ENCODE measurements at places on chromosomes 5 and 9.

- DNase-seq = no peak
These were observed 41.5 kb downstream of the SECISBP2 start for GRCh38 chr9:89359751-89360261.

DNA sequence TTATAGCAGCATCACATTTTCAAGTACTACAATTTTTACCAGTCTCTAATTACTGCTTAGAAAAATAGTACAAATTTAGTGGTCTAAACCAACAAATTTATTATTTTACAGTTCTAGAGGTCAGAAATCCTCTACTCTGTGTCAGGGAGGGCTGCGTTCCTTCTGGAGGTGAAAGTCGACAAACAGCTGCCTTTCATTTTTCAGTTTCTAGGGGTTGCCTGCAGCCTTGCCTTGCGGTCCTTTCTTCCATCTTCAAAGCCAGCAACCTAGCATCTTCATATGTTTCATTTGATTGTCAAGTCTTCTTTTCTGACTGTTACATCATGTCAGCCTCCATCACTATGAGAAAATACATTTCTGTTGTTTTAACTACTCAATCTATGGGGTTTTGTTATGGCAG, 1022.1 kb downstream of the CDH18 start:
- DNase-seq = no peak

GRCh38 chr9:27499451-27499850, 24.6 kb upstream of the IFNK start:
- DNase-seq = no peak

DNA sequence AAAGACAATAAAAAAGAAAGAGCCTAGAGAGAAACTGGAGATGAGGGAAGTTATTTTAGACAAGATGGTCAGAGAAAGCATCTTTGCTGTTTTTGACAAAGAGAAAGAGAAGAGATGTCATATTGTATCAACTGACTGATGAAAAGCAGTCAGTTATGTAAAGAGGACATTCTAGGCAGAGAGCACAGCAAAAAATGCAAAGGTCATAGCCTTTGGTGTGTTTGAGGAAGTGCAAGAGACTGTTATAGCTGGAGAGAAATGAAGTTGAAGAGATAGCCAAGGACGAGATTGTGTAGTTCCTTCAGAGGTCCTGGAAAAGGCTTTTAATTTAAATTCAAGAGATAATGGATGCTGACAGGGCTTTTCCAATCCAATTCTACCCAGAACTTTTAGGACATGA, 342.4 kb downstream of the RASEF start:
- DNase-seq = no peak

- no peak for DNase-seq
These were observed 11.8 kb downstream of the GLIS3 start for GRCh38 chr9:4287886-4288588.

DNA sequence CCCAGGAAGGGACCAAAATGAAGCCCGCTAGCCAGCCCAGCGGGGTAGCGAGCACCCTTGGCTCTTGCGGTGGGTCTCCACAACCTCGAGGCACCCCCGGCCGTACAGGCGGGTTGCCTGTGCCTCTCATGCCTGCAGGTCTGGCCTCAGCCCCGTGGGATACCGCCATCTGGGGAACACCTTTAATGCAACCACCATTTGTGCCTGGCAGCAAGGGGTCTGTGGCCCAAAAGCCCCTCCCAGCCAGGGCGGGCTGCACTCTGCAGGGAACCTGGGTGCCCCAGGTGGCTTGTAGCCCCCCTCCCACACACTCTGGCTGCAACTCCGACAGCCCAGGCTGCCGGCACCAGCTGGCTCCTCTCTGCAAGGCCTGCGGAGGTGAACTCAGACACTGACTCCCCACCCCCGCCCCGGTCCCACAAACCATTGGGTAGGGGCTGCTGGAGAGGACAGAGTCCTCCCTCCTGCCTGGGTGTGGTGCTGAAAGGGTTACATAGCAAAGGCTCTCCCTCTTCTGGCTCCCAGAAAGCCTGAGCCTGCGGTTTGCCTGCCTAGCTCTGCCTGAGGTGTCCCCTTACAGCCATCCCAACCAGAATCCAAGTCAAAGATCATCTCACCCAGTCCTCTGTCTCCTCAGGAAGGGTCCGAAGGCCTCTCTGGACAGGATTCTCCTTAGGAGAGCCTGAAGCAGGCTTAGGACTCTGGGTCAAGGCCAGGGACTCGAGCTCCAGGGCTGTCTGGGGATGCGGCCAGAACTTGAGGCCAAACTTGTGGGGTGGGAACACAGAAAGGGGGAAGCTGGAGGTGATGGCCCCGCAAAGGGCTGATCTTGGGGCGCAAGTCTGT, 109.4 kb downstream of the PSD2 start:
- no peak for DNase-seq

GRCh38 chr5:167726642-167727041, 564.8 kb upstream of the WWC1 start:
- no peak for DNase-seq

GRCh38 chr5:42035526-42035925, 110.4 kb downstream of the FBXO4 start:
- no peak for DNase-seq

DNA sequence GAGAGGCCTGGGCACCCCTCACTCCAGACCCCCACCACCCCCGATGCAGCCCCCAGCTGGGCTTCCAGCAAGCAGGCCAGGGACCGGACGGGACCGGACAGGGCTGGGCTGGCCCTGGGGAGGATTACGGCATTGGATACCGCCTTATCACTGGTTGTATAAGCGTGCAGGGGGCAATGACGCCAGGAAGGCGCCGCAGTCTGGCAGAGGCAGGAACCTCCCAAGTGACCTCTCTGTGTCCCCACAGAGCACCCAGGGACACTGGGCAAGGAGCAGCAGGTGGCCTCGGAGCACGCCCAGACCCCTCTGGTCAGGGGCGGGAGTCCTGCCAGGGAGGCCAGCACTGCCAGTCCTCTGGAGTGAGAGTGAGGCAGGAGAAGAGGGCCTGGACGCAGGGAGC, 723 bp upstream of the LCN15 start:
- DNase-seq = no peak

DNA sequence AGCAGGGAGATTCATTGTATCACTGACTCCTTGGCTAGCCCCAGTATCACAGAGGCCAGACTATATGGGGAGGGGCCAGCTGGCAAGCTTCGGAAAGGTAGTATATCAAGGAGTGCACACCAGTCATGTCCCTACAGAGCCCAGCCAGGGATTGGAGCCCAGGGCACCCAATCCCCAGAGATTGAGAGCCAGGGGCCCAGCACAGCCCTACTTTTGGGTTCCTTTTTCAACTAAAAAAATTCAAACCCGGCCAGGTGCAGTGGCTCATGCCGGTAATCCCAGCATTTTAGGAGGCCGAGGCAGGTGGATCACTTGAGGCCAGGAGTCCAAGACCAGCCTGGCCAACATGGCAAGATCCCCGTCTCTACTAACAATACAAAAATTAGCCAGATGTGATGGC, 5.4 kb upstream of the MYORG start:
- no peak for DNase-seq

GRCh38 chr9:86116425-86116824, 17.1 kb upstream of the GOLM1 start:
- no peak for DNase-seq

DNA sequence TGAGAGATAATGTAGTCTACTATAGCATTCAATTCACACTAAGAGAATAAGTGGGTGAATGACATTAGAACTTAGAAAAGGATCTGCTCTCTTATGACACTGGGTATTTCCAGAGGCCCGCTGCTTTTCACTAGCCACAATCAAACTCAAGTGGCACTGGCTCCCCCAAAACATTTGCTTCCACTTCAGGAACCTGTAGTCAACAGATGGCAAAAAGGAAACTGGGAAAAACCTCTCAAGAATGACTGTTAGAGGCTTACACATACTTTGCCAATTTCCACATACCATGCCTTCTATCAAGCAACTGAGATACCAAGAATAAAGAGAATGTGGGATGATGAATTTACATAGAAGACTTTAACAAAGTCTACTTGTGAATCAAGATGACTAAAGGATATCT, 11.2 kb downstream of the POC5 start:
- no peak for DNase-seq

DNA sequence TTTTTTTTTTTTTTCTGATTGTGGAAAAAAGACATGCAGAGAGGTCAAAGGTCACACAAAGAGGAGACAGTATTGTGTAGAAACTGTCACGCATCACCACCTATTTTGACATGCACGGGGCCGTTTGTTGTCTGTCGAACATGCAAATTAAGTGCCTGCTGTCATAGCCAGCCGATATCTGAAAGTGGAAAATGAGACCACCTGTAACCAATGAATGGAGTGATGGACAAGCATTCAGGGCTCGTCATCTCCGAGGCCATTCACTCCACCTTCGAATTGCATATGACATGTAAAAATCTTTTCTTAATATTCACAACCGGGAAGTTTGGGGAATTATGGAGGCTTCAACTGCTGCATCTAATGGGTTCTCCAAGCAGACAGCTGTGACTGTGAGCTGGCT, 512.2 kb upstream of the ADAMTS16 start:
- DNase-seq = no peak

DNA sequence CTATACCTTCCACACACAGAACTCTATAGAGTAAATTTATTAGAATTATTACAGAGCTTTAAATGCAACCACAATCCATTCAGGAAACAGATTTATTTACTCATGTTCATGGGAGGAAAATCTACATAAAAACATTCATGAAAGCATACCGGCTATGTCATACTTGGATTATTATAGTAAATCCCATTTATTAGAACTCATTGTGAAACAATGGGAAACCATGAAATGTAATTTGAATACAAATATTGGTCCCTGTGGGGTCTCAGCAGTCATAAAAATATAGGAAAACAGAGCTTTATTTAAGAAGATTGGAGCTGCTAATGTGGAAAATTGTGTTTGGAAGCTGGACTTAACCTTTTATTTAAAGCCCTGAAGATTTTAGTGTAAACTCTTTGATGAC, 80.7 kb downstream of the HAPLN1 start:
- no peak for DNase-seq

DNA sequence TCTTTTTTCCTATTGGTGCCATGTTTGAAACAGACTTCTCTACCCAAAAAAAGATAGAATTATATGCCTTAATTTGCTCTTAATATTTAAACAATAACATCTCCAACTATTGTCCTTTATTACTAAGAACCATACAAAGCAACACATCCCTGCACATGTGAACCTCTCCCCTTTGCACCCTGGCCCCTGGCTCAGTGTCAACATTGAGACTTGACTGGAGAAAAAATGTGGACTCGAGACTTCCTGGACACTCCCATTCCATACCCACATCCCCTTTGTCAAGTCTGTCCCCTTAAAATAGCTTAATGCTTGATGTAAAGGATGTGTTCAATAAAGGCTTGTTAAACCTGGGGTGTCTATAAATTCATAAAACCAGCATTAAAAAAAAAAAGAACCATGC, 53.2 kb downstream of the TTC39B start:
- no peak for DNase-seq

GRCh38 chr5:61182449-61182848, 20.2 kb upstream of the SMIM15 start:
- DNase-seq = no peak

DNA sequence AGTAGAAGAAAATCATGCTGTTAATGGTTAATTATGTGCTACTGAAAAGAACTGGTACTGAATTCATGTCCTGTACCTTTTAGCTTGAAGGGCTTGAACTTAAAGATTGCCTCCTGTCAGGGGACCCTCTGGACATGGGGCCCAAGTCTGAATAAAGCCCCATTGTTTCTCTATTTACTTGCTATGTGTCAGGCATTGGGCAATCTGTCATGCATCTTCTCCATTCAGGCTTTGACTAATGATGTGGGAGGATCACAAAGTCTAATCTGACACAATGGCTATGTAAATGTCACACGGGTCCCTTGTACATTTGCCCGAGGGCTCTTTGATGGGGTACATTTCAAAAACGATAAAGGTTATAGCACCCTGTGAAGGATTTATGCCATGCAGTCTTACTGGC, 64.0 kb upstream of the TUSC1 start:
- no peak for DNase-seq

DNA sequence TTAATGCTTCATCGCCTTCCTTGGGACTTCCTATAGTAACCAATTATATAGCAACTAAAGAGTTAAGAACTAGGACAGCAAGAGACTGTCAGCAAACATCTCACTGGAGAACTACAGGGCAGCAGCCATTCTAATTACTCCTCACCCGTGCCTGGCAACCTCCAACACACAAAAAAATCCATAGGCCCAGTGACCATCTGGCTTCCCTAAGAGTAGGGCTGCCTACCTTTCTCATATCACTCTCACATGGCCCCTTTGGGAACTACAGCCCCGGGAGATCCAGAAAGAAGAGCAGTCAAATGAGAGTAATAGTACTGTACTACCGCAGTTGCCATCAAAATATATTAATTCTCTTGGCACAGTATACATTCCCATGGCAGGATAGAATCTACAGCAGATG, 5.7 kb downstream of the DCAF10 start:
- no peak for DNase-seq

DNA sequence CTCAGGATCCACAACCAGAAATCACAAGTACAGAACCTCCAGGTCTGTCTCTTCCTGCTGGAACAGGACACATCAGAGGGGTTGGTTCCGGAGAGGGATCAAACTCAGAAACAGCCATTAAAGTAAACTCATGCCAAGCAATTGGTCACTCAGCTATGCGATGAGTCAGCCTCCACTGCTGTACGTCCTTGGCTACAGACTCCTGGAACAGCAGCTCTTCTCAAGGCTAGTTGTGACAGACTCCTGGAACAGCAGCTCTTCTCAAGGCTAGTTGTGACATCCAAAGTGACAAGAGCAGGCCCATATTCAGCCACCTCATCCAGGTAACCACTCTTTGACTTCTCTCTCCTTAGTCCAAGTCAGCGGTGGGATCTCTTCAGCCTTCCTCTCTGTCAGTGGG, at the start of gene SPINK13:
Gene SPINK13, plus strand, starts transcription at position 229 of the 400 bp plus-strand sequence. CDS start 1,279 bp downstream, outside the sequence.
- DNase-seq = no peak

DNA sequence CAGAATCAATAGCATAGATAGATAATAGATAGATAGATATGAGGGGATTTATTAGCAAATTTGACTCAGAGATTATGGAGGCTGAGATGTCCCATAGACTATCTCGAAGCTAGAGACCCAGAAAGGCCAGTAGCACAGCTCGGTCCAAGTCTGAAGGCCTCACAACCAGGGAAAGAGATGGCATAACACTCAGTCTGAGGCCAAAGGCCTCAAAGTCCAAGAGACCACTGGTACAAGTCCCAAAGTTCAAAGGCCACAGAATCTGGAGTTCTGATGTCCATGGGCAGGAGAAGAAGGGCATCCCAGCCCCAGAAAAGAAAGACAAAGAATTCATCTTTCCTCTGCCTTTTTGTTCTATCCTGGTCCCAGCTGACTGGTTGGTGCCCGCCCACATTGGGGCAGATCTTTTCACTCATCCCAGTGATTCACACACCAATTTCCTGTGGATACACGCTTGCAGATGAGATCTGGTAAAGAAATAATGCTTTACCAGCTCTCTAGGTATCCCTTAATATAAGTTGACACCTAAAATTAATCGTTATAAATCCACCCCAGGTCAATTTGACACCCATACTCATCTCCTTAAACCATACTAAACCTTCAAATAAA, 127.8 kb upstream of the FBN2 start:
- DNase-seq = no peak

Data from stimulated activated CD8-positive, alpha-beta memory T cell treated with anti-CD3 and anti-CD28 coated beads, Interleukin-7, amount 100 ng/mL, for 48 hours (primary cell).